ENCODE measurements at places on chromosomes 6 and 20.

DNA sequence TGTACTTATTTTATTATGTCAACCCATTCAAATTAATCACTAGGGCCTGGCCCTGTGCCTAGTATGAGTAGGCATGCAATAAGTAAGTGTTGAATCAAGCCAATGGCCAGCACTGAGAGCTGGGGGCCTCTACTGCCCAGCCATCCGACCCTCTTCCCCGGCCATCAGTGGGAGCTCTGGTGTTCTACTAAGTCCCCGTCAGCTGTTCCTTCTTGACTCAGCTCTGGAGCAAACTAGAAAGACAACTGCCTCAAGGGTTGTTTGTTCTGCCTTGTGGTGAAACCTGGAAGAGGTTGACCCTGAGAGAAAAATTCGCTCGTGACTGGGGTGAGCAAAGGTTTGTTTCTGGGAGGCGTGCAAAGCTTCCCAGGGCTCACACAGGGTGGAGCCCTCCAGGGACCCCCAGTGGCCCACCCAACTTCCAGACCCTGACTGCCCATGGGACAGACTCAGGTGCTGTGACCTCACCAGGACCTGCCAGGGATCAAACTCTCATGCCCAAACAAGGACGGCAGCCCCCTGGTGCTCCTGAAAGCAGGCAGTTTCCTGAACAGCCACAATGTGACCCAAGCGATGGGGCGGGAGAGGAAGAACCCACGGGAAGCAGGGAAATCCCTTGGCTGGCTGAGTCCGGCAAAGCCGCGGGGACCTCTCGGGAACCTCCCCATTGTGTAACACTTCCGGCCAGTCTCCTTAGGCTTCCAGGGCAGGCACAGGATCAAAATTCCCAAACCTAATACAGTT lies 50.4 kb downstream of the BANF2 start:
- DNase-seq, result peak; percentile 68

- DNase-seq, result no peak
These were observed 340.5 kb upstream of the PRDM1 start for GRCh38 chr6:105745464-105746129.

DNA sequence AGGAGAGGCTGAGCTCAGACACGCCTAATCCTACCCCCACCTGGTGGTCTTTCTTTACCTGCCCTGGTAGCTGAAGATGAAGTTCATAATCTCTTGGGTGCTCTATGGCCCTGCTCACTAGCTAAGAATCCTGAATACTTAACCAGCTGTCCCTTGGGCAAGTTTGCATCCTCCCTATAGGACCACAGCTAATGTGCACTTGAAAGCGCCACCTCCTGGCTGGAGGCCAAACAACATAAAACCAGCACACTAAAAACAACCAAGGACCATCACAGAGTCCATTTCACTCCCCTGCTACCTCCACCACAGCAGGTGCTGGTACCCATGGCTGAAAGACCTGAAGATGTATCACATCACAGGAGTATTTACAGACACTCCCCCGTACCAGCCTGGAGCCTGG lies 155.5 kb upstream of the SLC24A3 start:
- DNase-seq, result no peak

GRCh38 chr20:24059174-24059573 lies 70.6 kb upstream of the GGTLC1 start:
- no peak for DNase-seq

DNA sequence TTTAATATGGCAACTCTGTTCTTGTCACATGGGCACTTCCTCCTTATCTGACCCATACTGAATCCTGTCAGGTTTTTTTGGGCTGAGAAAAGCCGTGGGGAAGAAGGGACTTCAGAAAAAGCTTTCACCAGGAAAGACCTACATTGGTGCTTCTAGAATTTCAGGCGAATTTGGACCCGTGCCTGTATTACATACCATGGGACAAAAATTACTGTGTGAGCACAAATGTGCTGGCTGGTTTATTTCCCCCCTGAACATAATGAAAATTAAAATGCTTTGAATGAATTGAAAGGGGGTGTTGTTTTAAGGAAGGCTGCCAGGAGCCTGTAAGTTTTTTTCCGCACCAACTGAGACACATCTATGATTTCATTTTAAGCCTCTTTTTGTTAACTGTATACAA lies 29.6 kb downstream of the CAP2 start:
- DNase-seq, result no peak

DNA sequence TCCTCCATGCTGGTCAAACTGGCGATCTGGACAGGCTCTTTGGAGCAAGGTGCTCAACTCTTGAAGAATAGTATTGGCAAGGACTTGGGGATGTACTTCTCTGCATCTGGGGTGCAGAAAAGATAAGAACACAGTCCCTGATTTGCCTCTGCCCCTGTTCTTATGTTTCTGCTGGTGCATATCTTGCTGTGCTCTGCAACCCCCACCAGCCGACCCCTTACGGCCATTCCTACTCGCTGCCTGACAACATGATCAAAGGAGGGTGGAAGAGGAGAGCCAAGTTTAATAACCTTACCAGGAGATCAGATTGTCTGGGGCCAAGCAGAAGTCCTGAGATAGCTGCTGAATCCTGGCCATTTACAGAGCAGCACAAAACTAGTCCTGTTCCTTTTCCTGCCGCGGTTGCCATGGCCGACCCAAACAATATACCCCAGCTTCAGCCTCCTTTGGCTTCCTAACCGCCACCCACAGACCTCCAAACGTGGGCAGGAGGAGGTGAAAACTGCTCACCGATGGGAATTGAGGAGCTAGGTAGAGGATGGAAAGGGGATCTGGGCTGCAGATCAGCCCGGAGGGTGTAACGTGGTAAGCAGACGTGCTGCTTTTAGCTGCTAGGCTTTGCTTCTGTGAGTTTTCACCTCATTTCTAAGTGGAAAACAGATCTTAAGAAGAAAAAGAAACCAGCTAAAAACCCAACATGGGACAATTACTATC lies 60.9 kb downstream of the ATXN1 start:
- no peak for DNase-seq

GRCh38 chr6:79570129-79571029 lies 33.1 kb upstream of the LCA5 start:
- DNase-seq, result peak; percentile 54

GRCh38 chr20:3732327-3733118 lies at the start of gene HSPA12B:
Gene HSPA12B (plus strand): TSS chr20:3732685. CDS start chr20:3738675, 5,990 bp downstream.
- DNase-seq, result no peak

GRCh38 chr6:156808287-156808686 lies 31.1 kb downstream of the ARID1B start:
- peak; percentile 53 for DNase-seq

DNA sequence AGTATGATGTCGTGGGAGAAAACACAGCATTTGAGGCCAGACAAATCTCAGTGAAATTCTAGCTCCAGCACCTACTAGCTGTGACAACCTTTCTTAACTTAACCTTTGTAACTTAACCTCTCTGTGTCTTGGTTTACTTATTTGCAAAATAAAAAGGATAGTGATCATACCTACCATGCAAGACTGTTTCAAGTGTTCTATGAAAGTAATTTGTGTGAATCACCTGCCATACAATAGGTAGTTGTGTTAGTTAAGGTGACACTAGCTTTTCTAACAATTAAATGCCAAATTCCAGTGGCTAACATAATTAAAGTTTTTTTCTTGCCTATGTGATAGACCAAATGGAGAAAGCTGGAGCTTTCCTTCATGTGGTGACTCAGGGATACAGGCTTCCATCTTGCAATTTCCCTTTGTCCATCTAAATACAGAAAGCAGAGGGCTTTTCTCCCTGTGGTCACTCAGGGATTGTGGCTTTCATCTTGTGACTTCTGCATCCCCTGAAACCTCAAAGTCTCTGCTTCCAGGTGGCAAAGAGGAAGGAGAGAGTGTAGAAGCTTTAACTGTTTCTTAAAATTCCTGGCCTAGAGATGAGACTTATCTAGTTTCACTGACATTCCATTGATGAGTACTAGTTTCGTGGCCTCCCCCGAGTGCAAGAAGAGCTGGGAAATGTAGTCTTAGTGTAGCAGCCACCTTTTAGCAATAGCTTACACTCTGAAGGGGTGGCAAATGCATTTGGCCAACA lies 311.4 kb downstream of the CLIC5 start:
- no peak for DNase-seq

GRCh38 chr6:148157841-148158240 lies 184.8 kb upstream of the SASH1 start:
- DNase-seq, result no peak

GRCh38 chr20:11728937-11729336 lies 188.8 kb upstream of the BTBD3 start:
- DNase-seq, result no peak

GRCh38 chr6:133697666-133698065 lies 191.2 kb upstream of the TCF21 start:
- DNase-seq, result peak; percentile 66

GRCh38 chr20:11502061-11502460 lies 415.6 kb upstream of the BTBD3 start:
- DNase-seq, result no peak

- DNase-seq, result no peak
These were observed 56.5 kb downstream of the PTPRK start for GRCh38 chr6:128463942-128464341.

- peak; percentile 26 for DNase-seq
These were observed 59.3 kb upstream of the STMND1 start for GRCh38 chr6:17042422-17043147.

- DNase-seq, result no peak
These were observed 753 bp downstream of the RSPH9 start for GRCh38 chr6:43645613-43645964.

DNA sequence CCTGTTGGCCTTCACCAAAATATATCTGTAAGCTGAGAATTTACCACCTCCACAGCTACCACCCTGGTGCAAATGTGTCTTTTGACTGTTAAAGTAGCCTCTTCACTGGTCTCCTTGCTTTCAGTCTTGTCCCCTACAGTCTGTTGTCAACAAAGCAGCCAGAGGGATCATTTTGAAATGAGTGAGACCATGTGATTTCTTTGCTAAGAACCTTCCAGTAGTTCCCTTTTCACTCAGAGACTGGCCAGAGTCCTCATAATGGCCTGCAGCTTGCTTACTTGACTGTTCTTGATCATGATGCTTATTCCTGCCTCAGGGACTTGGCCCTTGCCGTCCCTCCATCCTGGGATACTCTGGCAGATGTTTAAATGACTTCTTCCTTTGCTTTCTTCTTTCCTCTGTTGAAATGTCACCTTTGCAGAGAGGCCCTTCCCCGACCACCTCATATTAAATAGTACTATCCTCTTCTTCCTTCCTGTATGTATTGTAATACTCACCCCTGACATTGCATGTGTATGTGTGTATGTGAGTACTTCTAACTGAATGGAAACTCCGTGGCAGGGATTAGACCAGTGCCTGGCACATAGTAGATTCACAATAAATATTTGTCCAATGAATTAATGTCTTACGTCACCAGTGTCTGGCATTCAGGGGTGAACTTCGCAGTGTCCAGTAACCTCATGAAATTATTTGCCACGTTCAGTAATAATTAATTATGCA lies 5.0 kb downstream of the MANBAL start:
- DNase-seq, result peak; percentile 76

DNA sequence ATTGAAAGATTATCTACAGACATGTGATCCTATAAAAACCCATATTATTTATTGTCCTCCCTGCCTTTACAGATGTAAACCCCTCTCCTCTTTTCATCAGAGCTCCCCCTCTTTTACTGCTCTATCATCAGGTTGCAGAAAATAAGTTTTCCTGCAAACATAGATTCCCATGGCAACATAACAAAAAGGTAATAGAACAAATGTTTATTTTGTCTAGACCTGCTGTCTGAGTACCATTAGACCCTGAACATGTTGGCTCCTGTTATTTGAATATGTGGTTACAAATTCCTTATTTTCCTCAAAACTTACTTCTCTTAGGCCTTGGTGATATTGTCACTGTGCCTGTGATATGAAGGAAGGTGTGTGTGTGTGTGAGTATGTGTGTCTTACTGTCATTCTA lies 11.5 kb downstream of the MAPK14 start:
- DNase-seq, result no peak

DNA sequence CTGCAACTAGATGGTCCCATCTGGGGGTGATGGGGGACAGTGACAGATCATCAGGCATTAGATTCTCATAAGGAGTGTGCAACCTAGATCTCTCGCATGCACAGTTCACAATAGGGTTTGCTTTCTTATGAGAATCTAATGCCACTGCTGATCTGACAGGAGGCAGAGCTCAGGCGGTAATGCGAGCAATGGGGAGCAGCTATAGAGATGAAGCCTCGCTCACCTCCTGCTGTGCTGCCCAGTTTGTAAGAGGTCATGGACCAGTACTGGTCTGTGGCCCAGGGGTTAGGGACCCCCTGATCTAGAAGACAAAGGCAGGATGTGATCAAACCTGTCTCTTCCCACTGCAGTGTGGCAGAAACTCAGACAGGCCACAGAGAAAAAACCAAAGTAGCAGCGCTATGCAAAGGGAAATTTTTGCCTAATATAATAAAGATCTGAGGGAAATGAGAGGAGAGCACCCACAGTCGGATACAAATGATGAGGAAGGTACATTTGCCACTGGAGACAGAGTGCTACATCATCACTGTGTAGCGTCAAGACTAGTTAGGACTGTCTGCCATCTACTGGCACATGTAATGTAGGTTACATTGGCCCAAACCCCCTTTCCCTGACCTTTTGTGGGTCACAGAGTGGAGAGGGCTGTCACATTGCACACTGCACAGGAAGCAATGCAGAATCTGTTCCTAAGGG lies 4.1 kb upstream of the LY86 start:
- no peak for DNase-seq

GRCh38 chr6:42916288-42916687 lies 435 bp downstream of the PTCRA start:
- no peak for DNase-seq

- peak; percentile 61 for DNase-seq
These were observed 35.6 kb upstream of the KCNK16 start for GRCh38 chr6:39357998-39358686.

DNA sequence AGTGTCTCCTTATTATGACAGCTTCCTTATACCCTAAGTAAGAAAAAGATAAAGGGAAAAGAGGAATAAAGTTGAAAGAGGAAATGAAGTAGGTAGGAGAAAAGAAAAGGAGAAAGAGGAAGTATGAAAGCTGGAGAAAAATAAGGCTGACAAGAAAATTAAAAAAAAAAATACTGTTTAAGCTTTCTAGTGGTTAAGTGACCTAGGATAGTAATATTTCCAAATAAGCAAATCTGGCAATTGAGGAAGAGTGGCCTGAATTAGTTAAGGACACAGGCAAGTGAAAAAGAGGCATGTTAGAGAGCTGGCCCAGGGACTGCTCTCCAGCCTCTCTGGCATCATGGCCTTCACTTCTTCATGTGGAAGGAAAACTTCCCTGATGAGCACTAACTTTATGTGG lies 76.5 kb upstream of the ADGRF1 start:
- DNase-seq, result no peak

GRCh38 chr6:89566930-89567629 lies 71.5 kb downstream of the LYRM2 start:
- no peak for DNase-seq

GRCh38 chr6:122180132-122180531 lies 219.3 kb upstream of the HSF2 start:
- DNase-seq, result peak; percentile 21

- no peak for DNase-seq
These were observed 39.6 kb downstream of the RNF217 start for GRCh38 chr6:125001684-125002405.

DNA sequence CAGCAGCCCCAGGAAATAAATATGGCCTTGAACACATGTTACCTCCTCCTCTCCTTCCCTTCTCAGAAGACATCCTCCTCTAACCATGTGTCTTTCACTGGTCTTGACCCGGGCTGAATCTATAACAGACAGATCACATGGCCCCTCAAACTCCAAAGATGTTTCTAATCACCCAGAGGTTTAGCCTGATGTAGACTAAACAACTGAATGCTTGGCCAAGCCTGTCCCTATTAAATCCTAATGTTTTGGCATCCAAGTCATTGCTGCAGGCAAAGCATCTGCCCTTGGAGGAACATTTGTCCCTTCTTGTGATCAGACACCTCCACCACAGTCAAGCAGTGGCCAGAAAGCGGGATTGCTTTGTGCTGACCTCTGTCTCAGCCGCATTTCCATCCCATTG lies 65.5 kb downstream of the ANKRD60 start:
- no peak for DNase-seq

GRCh38 chr20:20795721-20796120 lies 83.3 kb upstream of the RALGAPA2 start:
- DNase-seq, result no peak
